ENCODE measurements at places on chromosomes 3 and 15. TPM values are rescaled to one million over a fixed set of nuclear protein-coding genes. Genes with fewer than 3 reads are reported as not detected.

The ZNF774 gene
- total RNA-seq = 2.6 TPM

GRCh38 chr3:149992416-149993058 is 21.8 kb upstream of the PFN2 start:
- no peak for DNase-seq

DNA sequence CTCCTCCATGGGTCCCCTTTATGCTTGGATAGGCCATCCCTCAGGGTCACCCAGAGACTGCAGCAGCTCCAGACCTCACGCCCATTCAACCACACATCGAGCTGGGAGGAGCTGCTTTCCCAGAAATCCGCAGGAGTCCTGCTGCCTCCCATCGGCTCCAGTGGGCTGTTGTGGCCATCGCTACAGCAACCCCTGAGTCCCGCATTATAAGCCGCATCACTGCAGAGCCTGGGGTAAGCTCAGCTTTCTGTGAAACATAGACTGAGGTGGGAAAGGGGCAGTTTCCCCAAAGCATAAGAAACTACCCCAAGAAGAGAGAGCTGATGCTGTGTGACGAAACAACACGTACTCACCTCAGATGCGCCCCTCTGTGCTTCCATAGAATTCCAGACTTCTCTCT is 35.7 kb downstream of the MRPL46 start:
- no peak for DNase-seq

- DNase-seq = no peak
Observed at GRCh38 chr3:53830944-53831343, 15.3 kb downstream of the CHDH start.

GRCh38 chr3:129597087-129597999 is 9.1 kb downstream of the PLXND1 start:
- peak; percentile 79 for DNase-seq

The HIGD2B gene
- total RNA-seq = not detected

GRCh38 chr3:23108451-23109057 is 94.6 kb upstream of the UBE2E2 start:
- DNase-seq = no peak

GRCh38 chr3:191901741-191902140 is 440.8 kb downstream of the PYDC2 start:
- DNase-seq = no peak

DNA sequence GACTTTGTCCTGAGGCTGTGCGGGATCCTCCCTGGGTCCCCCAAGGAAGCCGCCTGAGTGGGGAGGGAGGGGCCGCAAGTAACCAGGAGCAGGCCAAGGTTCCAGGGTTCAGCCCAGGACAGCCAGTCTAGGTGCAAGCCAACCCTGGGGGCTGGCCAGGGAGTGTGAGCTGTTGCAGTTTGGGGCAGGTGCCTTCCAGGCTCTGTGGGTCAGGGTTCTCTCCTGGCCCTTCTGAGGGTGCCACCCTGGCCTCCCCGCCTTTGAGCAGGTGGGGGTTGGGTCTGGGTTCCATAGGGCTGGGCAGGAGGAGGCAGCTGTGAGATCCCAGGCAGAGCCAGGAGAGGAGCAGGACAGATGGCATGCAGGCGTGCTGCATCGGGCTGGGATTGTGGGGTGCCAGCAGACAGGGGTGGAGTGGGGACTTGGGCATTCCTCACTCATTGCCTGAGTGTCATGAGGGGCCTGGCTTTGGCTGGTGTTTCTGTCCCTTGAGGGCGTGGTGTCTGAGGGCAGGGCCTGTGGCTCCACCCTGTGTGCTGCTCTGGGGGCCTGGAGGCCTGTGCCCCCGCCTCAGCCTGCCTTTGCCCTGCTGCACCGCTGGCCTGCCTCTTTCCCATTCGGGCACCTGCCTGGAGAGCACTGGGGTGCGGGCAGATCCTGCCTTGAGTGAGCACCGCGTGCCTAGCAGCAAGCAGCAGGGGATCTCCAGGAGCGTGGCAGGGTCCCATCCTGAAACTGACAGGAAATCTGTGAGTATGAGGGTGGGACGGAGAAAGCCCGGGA is 18.4 kb downstream of the KLF13 start:
- no peak for DNase-seq

DNA sequence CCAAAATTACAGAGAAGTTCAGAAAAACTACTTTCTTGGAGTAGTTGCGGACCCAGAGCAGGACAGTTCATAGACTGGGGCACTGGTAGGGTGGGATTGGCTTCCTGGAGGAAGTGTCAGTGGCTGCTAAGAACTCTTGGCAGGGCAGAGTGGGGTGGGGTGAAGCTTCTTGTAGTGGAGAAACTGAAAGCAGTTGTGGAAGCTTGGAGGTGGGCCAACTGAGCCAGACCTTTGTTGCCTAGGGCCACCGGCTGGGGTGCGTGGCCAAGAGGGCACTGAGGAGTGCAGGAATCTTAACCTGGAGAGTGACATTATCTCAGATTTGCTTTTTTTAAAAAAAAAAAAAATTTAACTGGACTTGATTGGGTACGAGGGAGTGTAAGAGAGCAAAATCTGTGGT is 3.1 kb downstream of the KAT2B start:
- peak; percentile 61 for DNase-seq

DNA sequence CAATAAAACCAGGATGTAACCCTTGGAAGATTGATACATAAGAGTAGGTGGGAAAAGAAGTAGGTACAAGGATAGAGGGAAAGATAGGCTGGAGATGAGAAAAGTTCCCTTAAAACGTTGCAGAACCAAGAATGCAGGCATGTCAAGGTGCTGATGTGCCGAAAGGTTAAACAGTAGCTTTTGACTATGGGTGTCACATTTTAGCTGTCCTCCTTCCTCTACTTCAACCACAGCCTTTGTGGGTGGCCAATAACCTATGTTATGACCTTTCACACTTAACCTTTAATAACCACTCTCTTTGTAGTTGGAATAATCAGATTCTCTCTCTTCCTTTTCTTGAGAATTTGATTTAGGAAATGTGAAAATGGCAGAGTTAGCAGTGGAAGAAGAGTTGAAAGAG is 184.5 kb upstream of the GAP43 start:
- DNase-seq = no peak

DNA sequence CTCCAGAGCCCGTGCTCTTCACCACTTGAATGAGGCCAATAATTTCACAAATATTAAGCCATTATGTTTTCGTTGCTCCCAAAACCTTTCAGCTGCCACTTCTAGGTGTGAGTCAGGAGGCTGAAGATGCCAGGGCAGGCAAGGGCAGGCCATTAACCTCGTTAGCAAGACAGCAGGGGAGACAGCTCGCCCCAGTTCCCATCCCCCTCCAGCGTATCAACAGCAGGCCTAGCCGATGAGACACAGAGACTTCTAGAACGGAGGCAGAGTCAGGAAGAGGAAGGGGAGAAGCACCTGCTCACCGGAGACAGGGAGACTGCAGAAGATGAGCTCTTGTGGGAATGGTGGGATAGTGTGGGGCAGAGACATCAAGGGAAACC is 28.0 kb upstream of the PLA2G4E start:
- no peak for DNase-seq

The GPR15 gene
- total RNA-seq = not detected

- DNase-seq = no peak
Observed at GRCh38 chr3:99645277-99646106, 7.1 kb downstream of the COL8A1 start.

GRCh38 chr3:73086071-73086494 is 24.6 kb downstream of the EBLN2 start:
- DNase-seq = peak; percentile 54

The CPNE9 gene
- not detected for total RNA-seq

GRCh38 chr15:43775411-43775965 is 1.3 kb downstream of the ELL3 start:
- peak; percentile 30 for DNase-seq

- no peak for DNase-seq
Observed at GRCh38 chr3:124140746-124141145, 148.8 kb upstream of the ROPN1 start.
